ENCODE measurements at places on chromosomes 2 and 18. TPM values are rescaled to one million over a fixed set of nuclear protein-coding genes. Genes with fewer than 3 reads are reported as not detected.
A peak's percentile ranks its signal among the peaks of the same experiment; 100 is the strongest.

Gene ERFE
- 24.2 TPM for total RNA-seq

DNA sequence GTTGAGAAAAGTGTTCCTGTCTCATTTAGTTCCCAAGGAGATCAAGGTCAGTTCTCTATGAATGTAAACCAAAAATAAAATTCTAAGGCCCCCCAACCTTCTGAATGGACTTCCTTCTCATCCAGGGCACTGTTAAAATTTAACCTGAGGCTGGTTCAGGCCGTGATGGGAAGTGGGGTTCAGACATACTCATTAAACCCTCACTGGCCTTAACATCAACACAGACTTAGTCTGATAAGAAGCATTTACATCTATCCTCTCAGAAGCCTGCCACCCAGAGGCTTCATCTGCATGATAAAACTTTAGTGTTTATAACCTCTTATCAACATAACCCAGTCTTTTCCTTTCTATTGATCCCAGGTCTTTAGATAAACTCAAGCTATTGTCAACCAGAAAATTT, 22.4 kb downstream of the ITSN2 start:
- no peak for DNase-seq

GRCh38 chr2:143623909-143624260, 494.7 kb downstream of the ARHGAP15 start:
- no peak for DNase-seq

GRCh38 chr2:178521304-178522150, 41.3 kb downstream of the PLEKHA3 start:
- no peak for DNase-seq

DNA sequence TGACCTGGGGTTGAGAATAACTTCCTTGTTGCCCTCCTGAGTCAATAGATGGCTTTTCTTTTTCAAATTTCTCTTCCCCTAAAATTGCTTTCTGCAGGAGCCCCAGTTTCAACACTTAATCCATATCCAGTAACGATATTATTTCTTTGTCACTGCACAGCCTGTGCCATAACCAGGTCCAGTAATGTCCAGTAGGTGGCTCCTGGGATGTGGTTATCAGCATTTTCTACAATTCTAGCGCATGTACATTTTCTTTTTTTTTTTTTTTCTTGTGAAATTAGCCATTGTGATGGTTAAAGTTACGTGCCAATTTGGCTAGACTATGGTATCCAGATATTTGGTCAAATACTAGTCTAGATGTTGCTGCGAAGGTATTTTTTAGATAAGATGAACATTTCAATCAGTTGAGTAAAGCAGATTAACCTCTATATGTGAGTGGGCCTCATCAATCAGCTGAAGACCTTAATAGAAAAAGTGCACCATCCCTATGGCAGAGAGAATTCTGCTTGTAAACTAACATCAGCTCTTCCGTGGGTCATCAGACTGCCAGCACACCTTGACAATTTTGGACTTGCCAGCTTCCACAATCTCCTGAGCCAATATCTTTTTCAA, 72.9 kb upstream of the SCG2 start:
- peak; percentile 51 for DNase-seq

Data from LHCN-M2 (cell line).